Activated naive CD4-positive, alpha-beta T cell treated with Interleukin-2 at 50 U/mL for 16 hours (primary cell): ENCODE measurements at places on chromosomes 3 and 15.

- DNase-seq = peak; percentile 93
Measured at GRCh38 chr15:40754883-40755811, at the start of gene RMDN3. Gene RMDN3 (minus strand): TSS chr15:40755254. CDS start chr15:40754783, 471 bp downstream.

- no peak for DNase-seq
Measured at GRCh38 chr15:64502151-64502550, 41.8 kb downstream of the ZNF609 start.

DNA sequence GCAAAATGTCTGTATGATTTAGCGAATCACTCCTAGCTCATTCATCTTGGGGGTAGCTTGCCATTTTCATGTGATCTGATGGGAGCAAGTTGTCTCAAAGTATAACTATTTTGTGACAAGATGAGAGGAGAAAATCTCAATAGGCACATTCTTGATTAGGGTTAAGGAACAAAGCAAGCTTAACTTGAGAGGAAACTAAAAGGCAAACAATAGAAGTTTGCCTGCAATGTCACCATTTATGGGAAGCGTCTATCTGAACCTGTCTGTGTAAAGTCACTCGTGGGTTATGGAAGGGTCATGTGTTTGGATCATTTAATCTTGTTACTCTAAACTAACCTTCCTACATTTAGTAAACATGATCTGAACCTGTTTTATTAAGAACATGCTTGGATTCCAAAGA lies 232.5 kb downstream of the CDIN1 start:
- DNase-seq = no peak

DNA sequence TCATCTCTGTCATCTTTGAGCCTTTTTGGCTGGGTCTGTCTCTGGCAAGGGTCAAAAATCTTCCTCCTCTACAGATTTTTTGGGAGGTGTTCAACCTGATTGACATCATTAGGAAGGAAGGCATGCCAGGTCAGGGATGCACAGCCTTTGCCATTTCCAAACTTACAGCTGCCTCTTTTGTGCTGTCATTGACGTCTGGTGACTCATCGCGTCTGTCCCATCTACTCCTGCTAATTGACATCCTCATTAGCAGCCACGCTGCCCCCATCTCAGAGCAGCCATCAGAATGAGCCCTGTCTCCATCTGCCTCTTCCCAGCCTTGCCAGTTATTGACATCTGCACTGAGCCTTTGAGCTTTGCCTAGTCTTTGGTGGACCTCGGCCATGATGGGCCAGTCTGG lies 53.0 kb downstream of the PDIA5 start:
- DNase-seq = no peak

DNA sequence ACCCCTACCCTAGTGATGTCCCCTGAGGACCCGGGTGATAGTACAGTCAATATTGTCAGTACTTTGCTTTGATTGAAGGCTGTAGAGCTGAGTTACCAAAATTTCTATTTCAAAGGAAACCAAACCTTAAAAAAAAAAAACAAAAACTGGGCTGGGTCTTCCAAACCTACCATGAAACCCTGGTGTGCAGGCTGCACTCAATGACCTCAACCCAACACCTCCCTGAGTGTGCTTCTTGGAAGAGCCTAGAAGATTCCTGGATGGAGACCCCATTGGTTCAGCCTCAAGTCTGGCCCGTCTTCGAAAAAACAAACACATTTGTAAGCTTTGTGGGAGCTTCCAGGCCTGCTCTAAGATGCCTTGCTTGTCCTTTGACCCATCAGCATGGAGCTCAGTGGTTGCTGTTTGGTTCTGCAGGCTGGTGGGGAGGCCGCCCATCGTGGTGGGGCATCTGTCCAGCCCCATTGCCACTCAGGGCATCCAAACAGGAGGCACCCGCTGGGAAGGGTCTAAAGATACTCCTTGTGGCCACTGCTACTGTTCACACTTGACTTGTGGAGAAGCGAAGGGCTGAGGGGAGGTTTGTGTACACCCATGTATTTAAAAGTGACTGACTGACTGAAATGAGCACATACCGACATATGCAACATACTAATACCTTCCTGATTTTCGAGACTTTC lies 32.2 kb downstream of the CRTAP start:
- DNase-seq = no peak

GRCh38 chr15:69748131-69748530 lies 295.5 kb downstream of the RPLP1 start:
- DNase-seq = no peak

DNA sequence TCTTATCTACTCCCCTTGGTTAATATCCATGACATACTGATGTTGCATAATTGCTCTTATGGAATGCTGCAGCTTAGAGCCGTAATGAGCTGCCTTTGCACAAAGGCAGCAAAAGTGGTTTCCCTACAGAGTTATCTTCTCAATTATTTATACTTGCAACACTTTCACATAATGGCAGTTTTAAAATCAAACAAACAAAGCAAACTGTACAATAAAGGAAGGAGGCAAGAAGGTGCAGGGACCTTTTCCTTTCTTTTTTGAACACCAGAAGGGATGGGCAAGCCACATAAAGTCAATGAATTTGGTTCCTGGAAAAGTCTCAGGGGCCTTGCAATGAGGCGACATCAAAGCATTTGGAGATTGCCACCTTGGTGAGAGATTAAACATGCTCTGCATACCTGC lies 188.0 kb downstream of the MEIS2 start:
- DNase-seq = no peak
